ENCODE measurements at places on chromosomes 4 and X.

DNA sequence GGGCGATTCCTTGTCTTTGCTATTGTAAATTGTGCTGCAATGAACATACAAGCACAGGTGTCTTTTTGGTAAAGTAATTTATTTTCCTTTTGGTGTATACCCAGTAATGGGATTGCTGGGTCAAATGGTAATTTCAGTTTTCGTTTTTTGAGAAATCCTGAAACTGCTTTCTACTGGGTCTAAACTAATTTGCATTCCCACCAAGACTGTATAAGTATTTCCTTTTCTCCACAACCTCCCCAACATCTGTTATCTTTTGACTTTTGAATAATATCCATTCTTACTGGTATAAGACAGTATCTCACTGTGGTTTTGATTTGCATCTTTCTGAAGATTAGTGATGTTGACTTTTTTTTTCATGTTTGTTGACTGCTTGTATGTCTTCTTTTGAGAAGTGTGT lies 2506.0 kb downstream of the PCDH7 start:
- DNase-seq, result no peak

- DNase-seq, result no peak
Measured at GRCh38 chr4:123064390-123064789, 142.0 kb upstream of the NUDT6 start.

GRCh38 chr4:46934726-46935125 lies 25.7 kb upstream of the COX7B2 start:
- no peak for DNase-seq

- no peak for DNase-seq
Measured at GRCh38 chr4:11354531-11354930, 74.2 kb downstream of the HS3ST1 start.

- DNase-seq, result no peak
Measured at GRCh38 chr4:107837317-107837716, 12.6 kb downstream of the SGMS2 start.

GRCh38 chrX:79268788-79269187 lies 98.3 kb downstream of the ITM2A start:
- DNase-seq, result no peak

DNA sequence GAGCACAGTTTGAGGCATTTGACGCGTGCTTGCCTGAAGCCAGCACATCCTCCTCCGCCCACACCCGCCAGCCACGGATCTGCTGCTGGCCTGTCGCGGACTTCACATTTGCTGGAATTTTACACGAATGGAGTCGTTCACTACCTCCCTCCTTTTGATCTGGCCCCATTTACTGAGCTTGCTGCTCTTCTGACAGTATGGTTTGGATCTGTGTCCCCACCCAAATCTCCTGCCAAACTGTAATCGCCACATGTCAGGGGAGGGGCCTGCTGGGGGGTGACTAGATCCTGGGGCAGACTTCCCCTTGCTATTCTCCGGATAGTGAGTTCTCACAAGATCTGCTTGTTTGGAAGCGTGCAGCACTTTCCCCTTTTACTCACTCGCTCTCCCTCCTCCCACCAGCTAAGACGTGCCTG lies 19.9 kb upstream of the CPLX1 start:
- no peak for DNase-seq

DNA sequence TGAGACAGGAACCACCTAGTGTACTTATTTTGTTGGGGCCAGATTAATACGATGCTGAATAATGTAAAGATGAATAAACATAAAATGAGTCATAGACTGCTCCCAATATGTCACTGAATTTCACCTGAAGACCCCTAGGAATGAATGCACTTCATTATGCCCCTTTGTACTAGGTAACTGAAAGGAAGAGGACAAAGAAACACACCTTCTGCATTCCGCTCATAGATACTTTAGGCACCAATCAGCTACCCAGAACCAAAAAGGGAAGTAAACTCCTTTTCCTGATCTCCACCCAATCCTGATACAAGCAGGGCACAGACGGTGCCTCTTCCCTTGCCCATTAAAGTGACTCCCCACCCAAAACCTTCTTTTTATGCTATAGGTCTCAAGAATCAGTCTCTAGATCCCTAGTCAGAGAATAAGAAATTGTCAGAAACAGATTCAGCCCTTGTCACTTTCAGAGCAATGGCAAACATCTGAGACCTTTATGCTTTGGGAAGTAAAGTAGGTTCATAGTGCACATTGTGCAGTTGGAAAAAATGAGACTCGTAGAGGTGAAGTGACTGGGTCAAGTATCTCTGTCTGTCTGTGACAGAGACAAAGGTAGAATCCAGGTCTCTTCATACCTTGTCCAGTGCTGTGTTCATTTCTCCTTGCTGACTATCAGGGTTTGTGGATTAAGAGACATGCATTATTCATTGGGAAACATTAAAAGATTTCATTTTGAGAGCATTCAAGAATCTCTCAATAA lies 2.3 kb downstream of the GPR174 start:
- no peak for DNase-seq

DNA sequence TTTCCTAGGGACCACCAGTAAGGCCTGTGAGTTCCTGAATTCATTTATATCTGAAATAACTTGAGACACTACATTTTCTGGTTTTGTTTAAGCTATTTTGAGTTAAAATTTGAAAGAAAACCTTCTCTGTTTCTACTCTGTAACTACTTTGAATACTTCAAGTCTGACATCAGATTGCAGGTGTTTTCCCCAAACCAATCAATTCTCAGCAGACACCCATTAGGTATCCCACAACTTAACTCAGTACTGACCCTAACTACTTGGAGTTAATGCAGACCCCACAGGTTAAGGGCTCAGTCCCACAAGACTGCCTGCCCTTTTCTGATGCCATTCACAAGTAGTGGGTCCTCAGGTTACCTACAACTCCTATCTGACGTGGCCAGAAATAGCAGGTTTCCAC lies 1100.0 kb upstream of the SLIT2 start:
- no peak for DNase-seq

DNA sequence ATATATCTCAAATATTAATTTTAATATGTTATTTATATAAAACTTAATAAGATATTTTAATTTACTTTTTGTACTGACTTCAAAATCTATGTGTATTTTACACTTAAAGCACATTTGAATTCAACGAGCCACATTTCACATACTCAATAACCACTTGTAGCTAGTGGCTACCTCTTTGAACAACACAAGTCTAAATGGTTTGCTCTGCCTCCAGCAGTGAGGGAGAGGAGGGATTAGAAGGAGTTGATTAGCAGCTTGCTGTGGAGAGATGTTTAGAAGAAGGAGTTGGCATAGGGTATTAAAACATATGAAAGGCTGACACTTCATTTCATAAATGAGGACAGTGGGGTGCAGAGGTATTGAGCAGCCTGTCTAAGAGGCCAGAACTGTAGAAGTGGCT lies 124.0 kb downstream of the ARHGAP24 start:
- DNase-seq, result no peak

- DNase-seq, result no peak
Measured at GRCh38 chr4:80074069-80074468, 1.0 kb upstream of the ANTXR2 start.
